ENCODE measurements at places on chromosomes 4 and X. TPM values are rescaled to one million over a fixed set of nuclear protein-coding genes. Genes with fewer than 3 reads are reported as not detected.

PDE5A gene
- total RNA-seq, result 114 TPM

DNA sequence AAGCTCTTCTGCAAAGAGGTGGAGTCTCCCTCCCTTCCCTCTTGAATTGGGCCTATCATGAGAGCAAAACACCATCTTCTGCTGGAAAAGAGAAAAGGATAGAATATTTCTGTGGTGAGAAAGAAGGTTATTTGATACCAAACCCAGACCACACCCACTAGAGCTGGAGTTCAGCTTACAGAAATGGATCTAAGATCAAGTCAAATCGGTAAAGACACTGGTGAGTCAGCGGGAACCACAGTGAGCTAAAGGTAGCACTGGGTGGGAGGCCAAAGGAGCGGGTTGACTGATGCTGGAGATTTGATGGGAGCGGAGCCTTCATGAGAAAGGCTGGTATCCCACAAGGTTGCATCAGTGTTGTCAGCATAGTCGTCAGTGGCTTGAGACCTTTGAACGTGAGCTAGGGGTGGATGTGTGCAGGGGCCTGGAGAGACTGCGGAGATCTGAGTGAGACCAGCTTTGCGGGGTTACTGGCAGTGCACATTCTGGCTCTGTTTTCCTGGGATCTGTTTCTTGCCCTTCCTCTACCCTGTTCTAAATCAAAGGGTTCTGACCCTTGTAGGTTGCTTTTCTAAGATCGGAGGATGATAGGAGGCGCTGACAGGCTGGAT, 106.4 kb upstream of the SCOC start:
- no peak for DNase-seq

DNA sequence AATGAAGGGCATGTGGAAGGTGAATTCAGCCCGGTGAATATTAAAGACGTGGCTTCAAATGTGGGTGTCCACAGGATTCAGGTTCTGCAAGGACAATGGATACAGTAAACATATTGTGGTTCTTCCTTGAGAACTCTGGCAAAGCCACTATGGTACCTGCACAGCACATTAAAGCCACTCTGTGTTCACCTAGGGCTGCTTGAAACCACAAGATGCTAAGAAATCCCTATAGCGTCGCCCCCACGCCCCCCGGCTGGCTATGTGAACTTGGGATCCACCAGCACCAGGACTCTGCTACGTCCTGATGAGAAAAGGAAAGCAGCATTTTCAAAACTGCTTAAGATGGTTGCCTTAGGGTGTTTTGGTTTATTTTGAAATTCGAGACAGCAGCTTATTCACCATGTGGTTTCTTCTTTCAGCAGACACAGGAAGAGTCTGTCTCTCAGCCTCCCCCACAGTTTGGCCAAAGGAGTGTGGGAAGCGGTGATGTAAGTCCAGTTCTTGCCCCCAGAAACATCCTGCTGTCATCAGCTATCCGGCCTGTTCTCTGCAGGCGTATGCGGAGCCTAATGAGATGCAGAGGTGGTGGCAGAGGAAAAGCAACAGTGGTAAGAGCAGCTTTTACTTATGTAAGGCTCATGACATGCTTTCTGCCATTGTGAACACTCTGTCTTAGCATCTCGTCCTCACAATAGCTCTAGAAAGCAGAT, 111.5 kb downstream of the AFAP1 start:
- no peak for DNase-seq

SLIT2 gene
- total RNA-seq, result 0.28 TPM

DNA sequence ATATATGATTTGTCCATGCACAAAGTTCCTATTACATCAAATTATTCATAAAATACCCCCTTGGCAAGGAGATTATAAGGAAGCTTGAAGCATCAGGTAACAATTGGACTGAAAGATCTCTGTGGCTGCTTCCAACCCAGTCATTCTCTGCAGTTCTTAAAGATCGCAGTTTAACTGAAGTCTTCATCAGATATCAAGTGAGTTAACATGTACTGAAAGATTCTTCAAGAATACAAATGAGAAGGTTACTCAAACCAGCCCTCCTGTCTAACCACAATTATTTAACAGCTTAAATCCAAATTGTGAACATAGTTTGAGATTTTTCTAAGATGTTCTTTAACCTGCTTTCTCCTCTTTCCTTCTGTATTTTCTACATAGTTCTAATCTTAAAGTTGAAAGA, 56.1 kb downstream of the SLC10A7 start:
- DNase-seq, result no peak

GRCh38 chrX:134963041-134963440, 27.8 kb upstream of the SMIM10 start:
- no peak for DNase-seq

PPP3CA gene
- total RNA-seq, result 31.0 TPM

- no peak for DNase-seq
Observed at GRCh38 chrX:150450519-150451177, 87.5 kb downstream of the MAMLD1 start.

PLRG1 gene
- 66.1 TPM for total RNA-seq

DNA sequence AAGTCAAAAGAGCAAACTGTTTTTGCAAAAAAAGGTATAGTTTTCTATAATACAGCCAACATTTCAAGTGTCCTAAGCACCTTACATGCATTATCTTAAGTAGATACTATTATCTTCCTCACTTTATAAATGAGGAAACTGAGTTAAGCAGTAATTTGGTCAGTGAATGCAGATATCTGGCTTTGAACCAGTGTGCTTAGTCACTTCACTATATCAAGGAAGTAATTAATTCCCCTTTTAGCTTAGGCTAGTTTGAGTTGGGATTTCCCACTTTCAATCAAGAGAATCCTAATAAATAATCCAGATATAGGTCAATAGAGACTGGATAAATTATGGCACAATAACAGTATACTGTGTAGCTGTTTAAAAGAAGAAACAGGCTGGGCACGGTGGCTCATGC, 14.8 kb downstream of the SPINK2 start:
- DNase-seq, result no peak

GRCh38 chr4:101081695-101082369, 265.5 kb downstream of the PPP3CA start:
- no peak for DNase-seq

FANCB gene
- total RNA-seq, result 4.8 TPM

- DNase-seq, result no peak
Observed at GRCh38 chr4:40482985-40483647, 146.5 kb downstream of the RBM47 start.

RPL10 gene
- 2,466 TPM for total RNA-seq

SFRP2 gene
- 0.26 TPM for total RNA-seq

SCRG1 gene
- not detected for total RNA-seq

DNA sequence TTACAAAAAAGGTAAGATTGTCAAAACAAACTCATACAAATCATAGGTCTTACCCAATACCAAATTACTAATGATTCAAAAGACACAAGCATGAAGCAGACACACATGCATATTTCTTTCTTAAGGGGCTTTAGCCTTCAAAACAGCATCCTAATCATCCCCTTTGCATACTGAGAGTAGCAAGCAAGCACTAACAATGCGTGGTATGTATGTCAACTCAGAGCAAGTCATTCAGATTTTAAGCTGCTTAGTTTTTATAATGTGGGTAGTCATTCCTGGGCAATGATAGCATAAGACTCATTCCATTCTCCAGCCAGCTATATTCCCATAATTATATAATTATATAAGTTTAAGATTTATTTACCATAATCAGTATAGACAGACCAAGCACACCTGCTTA, 219.6 kb downstream of the DKK2 start:
- no peak for DNase-seq

PTTG2 gene
- not detected for total RNA-seq

DNA sequence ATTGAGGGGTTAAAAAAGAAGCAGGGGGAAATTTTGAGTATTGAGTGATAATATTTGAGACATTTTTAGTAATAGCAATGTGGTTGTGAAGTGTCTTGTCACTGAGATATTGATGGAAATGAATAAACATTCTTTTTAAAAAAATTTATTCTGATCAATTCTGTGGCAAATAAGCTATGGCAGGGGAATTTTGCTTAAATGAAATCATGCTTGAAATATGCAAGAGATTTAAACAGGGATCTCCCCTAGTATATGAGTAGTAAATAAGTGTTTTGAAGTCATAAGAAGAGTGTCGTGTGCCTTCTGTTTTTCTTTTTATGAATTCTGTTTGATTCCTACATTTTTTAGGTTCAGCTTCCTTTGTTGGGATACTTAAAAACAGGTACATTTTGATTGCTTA, 23.2 kb downstream of the IL15 start:
- DNase-seq, result no peak

DNA sequence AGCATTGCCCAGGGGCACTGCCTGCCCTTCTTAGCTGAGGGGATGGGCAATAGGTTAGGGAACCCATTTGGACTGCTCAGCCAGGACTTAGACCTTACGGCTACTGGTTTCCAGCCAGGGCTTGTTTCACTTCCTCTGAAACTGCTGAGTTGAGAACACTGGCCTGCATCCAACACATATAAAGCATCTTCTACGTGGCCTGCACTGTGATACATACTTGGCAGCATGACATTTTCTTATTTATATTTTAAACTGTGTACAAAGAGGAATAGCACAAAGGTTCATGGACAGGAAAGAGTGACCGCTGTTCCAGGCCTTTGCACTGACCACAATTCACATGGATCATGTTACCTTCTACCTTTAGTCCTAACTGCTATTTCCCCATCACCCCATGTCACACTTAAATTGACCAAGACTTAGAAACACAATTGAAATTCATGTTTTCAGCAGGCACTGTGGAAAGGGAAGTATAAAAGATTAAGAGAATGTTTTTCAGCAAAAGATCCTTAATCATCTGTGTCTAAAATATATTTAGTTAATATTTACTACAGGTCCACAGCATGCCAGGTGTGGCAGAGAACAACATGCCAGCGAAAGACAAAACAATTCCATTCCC, 43.7 kb downstream of the NLGN4X start:
- DNase-seq, result no peak

DNA sequence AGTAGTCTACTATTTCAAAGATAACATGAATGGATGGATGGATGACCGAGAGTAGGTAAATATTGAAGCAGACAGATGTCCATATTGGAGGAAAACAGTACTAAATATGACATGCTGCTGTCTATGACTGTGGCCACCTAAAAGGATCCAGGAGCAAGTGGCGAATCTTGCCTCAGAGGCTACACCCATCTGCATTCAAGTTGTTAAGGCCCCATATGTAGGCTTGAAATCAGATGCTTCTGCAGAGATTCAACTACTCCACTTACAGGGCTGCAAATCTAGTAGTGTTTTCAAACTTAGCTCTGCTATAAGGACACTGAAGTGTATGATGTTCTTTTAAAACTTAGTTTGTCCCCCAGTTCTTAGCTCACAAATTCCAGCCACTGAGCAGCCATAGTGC, 28.9 kb downstream of the SEPSECS start:
- no peak for DNase-seq

DNA sequence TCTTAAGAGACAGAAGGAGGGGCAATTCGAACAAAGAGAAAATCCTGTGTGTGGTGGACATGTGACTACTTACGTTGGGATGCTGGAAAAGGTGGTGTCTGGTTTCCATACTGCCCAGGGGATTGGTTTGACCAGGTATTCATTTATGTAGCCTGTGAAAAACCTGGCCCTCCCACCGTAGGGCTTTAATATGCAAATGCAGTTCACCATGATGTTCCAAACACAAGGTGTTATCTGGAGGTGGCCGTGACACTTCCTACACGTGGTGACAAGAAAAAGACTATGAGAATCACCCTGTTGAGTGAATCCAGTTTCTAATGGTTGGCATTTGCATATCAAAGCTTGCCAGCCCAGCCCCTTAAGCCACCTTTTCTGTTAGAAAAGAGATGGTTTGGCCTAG, 27.9 kb downstream of the UGT2B4 start:
- no peak for DNase-seq

TIMP1 gene
- 131 TPM for total RNA-seq

DNA sequence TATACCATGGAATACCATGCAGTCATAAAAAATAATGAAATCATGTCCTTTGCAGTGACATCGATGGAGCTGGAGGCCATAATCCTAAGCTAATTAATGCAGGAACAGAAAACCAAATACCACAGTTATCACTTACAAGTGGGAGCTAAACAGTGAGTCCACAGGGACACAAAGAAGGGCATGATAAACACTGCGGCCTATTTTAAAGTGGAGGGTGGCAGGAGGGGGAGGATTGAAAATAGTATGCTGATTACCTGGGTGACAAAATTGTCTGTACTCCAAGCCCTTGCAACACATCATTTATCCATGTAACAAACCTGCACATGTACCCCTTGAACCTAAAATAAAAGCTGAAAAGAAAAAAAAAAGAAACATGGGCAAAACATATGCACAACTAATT, 16.7 kb upstream of the SLC9B1 start:
- DNase-seq, result no peak

GRCh38 chr4:15378062-15378461, 49.8 kb upstream of the C1QTNF7 start:
- DNase-seq, result no peak

FHL1 gene
- 67.9 TPM for total RNA-seq

DNA sequence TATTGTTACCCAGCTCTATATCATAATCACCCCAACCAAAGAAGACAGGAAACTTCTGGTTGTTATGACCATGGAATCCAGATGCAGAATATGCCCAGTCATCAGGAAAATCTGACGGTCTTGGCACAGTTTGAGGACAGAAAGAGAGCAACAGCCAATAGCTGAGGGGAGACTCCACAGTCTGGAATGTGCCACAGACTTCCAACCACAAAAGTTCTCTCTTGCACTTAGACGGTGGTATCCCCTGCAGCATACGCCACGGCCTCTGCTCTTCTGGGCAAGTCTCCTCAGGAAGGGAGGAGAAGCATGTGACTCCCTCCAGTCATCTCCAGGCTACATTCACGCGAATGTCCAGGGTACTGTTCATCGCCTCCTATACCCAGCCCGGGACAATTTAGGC, 18.4 kb downstream of the ZNF827 start:
- DNase-seq, result no peak

DNA sequence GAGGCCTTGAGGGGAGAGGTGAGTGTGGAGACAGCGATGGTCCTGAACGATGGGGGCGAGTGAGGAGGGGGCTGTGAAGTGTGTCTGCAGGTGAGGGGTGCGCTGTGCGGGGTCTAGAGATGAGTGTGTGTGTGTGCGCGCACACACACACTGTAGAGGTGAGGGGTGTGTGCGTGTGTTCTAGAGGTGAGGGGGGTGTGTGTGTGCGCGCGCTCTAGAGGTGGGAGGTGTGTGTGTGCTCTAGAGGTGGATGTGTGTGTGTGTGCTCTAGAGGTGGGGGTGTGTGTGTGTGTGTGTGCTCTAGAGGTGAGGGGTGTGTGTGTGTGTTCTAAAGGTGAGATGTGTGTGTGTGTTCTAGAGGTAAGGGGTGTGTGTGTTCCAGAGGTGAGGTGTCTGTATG, 574 bp downstream of the BST1 start:
- no peak for DNase-seq

- DNase-seq, result no peak
Observed at GRCh38 chrX:39814391-39814790, 283.4 kb downstream of the BCOR start.

- DNase-seq, result no peak
Observed at GRCh38 chr4:175470131-175470530, 341.9 kb downstream of the GPM6A start.

ZXDA gene
- total RNA-seq, result 3.9 TPM

Data from Panc1 (cell line).